ENCODE measurements at places on chromosomes 2 and 18.
A peak's percentile ranks its signal among the peaks of the same experiment; 100 is the strongest.

- no peak for DNase-seq
Observed at GRCh38 chr2:72630767-72631166, 195.1 kb downstream of the EXOC6B start.

DNA sequence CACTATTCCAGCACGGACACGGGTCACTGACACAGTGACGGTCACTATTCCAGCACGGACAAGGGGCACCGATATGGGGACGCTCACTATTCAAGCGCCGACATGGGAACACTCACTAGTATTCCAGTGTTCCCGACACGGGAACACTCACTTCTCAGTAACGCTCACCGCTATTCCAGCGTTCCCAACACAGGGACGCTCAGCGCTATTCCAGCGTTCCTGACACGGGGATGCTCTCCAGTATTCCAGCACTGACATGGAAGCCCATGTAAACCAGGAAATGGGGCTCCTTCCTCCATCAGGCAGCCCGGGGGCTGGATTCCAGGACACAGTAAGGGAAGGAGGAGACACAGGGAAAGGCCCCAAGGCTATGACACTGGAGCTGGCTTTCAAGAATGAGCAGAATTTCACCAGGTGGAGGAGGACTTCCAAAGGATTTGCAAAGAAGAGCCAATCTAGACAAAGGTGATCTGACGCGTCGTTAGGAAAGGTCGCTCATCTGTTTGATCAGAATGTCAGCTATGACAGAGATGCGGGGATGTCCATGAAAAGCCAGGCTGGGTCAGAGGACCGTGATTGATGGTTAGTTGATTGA lies 196.1 kb downstream of the EIPR1 start:
- no peak for DNase-seq

DNA sequence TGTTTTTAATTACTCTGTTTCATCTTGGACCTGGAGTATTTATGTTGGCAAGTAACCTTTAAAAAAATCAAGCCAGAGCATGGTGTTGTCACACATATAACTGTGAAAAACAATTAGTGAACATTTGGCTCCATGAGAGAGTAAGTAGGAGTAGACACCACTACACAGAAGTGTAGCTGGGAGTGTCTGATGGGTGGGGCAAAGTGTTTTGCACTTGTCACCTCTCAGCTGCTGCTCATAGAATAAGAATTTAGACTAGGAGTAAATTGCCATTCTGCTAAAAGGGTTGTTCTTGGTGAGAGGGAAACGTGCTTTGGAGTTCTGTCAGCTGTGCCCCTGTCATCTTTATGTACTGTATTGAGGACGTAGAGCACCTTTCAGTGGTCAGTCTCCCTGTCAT lies 114.5 kb downstream of the TTC27 start:
- no peak for DNase-seq

GRCh38 chr2:120915670-120916069 lies 180.0 kb downstream of the GLI2 start:
- DNase-seq: no peak

DNA sequence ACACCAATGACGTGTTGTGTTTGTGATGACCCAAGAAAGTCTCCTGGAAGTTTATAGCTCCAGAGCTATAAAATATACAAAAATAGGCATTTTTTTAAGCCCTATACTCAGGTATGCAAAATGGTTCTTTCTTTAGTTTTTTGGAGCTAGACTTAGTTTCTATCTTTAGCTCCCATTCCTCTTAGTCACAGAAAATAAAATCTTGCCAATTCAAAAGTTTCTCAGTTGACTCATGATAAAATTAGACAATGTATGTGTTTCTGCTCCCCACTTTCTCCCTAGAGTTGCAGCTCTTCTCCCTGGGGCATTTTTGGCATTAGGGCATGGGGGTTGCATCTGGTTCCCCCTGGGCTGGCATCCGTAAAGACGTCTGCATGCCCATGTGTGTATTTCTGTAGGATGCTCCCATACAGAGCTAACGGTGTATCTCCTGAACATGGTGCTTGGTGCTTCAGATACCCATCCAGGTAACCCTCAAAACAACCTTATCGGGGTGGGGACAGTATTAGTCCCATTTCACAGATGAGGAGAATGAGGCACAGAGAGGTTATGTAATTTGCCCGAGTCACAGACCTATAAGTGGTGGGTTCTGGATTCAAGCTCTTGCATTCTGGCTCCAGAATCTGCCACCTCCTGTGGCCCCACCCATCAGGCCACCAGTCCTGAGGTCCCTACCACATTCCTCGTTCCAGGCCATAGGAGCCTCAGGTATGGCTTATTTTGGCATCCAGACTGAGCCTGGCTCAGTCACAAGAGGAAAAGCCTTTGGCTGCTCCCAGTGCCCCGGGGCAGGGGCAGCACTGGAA lies 43.1 kb upstream of the ASAP2 start:
- DNase-seq: no peak

GRCh38 chr2:240615396-240615795 lies 9.9 kb upstream of the GPR35 start:
- no peak for DNase-seq

DNA sequence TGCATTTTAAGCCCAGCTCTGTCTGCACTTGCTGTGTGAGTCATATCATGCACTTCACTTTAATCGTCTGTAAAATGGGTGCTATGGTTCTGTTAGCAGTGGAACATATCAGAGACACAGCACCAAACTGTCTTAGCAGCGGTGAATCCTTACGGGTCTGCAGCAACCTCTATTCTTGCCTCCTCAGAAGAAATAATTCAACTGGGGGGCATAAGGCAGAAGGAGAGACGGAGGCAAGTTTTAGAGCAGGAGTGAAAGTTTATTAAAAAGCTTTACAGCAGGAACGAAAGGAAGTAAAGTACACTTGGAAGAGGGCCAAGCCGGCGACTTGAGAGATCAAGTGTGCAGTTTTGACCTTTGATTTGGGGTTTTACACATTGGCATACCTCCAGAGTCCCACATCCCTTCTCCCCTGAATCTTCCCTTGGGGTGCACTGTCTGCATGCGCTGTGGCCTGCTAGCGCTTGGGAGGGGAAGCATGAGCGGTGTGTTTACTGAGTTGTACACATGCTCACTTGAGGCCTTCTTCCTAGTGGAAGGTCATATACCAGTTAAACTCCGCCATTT lies 109.8 kb downstream of the DDX1 start:
- DNase-seq: no peak

DNA sequence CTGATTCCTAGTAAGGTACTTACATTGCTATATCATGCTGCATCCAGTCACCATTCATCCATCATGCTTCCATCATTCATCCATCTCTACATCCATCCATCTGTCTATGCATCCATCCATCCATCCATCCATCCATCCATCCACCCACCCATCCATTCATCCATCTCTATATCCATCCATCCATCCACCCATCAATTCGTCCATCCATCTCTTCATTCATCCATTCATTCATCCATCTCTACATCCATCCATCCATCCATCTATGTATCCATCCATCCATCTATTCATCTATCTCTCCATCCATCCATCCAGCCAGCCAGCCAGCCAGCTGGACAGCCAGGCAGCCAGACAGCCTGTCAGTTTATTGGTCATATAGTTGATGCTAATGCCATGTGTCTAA lies 20.7 kb downstream of the PRKCE start:
- DNase-seq: no peak

- DNase-seq: no peak
Observed at GRCh38 chr2:238898534-238899281, 50.8 kb downstream of the TWIST2 start.

GRCh38 chr2:200360364-200360763 lies 53.9 kb downstream of the SPATS2L start:
- DNase-seq: no peak

- no peak for DNase-seq
Observed at GRCh38 chr2:40282428-40282827, 169.5 kb downstream of the SLC8A1 start.

DNA sequence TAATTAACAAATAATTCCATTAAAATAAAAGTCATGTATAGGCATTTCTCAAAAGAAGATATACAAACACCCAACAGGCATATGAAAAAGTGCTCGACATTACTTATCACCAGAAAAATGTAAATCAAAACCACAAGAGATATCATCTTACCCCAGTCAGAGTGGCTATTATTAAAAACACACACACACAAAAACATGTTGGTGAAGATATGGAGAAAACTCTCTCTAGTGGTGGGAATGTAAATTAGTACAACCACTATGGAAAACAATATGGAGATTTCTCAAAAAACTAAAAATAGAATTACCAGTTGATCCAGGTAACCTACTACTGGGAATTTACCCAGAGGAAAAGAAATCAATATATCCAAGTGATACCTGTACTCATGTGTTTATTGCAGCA lies 966.3 kb upstream of the POU3F3 start:
- DNase-seq: no peak

GRCh38 chr2:51778806-51779205 lies 746.9 kb upstream of the NRXN1 start:
- no peak for DNase-seq

DNA sequence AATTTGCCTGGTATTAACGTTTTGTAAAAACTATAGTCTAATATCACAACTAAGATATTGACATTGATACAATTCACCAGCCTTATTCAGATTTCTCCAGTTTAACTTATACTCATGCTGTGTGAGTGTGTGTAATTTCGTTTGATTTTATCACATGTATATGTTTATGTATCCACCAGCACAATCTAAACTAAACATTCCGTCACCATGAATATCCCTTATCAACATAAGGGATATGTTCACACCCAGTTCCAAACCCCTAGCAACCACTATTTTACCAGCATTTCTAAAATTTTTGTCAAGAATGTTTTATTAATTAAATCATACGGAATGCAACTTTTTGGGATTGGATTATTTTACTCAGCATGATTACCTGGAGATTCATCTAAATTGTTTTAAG lies 450.3 kb downstream of the FBXO15 start:
- no peak for DNase-seq

- DNase-seq: no peak
Observed at GRCh38 chr2:147135376-147135775, 709.5 kb upstream of the ACVR2A start.

- DNase-seq: no peak
Observed at GRCh38 chr2:106020821-106021661, 173.1 kb downstream of the UXS1 start.

- DNase-seq: no peak
Observed at GRCh38 chr2:241451840-241452506, 56.4 kb downstream of the STK25 start.

GRCh38 chr18:34493566-34494358 lies 216.3 kb upstream of the DTNA start:
- DNase-seq: peak; percentile 59

DNA sequence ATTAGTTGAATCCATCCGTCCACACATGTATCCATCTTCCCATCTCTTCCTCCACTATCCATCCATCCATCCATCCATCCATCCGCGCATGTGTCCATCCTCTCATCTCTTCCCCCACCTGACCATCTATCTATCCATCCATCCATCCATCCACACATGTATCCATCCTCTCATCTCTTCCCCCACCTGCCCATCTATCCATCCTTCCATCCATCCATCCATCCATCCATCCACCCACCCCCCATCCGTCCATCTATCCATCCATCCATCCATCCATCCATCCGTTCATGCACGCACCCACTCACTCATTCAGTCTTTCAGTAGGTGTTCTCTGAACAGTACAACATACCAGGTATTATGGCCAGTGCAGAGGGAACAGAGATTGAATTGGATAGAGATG lies 18.9 kb upstream of the GREB1 start:
- DNase-seq: no peak

GRCh38 chr2:127155028-127155581 lies 48.2 kb upstream of the BIN1 start:
- no peak for DNase-seq

- no peak for DNase-seq
Observed at GRCh38 chr2:241254904-241255351, 60.5 kb downstream of the HDLBP start.

DNA sequence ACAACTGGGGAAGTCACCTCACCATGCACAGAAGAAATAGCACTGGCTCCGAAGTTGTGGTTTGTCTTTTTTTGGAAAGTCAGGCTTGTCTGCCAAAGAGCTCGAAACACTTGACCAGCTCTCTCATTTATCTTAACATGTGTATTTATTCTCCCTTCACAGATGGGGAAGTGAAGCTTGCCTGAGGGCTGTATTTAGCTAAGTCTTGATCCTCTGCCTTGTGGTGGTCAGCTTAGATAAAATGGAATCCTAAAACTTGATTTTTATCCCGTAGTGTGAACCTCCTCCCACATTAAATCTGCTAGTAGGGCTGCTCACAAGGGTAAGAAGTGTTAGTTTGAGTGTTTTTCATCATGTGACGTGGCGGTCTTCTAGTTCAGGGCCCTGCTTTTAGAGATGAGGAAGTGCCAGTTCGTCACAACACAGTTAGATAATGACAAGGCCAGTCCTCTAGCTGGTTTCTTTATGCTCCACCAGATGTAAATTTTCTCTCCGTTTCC lies 89.7 kb downstream of the TMEM247 start:
- DNase-seq: peak; percentile 49

GRCh38 chr2:14751581-14751980 lies 119.1 kb downstream of the LRATD1 start:
- DNase-seq: no peak

GRCh38 chr2:55213822-55214221 lies 18.3 kb downstream of the CLHC1 start:
- DNase-seq: no peak

DNA sequence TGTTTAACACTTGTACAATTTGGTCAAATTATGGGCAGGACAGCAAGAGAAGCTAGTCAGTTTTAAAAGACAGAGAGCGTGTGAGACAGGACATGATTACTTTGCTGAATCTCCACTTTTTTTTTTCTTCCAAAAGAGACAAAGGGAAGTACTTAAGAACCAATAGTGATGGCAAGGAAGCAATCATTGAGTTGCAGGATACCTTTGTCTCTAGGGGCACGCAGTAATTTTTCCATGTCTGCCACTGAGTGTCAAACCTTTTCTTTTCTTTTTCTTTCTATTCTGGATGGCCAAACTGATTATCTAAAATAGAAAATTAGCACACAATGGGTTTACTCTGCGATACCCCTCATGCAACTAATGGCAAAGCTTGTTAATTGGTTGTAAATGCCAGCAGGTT lies 533.0 kb downstream of the PLCL1 start:
- no peak for DNase-seq

GRCh38 chr2:111634050-111634794 lies 249.8 kb downstream of the ANAPC1 start:
- DNase-seq: no peak

- DNase-seq: no peak
Observed at GRCh38 chr2:162063899-162064298, 10.1 kb downstream of the DPP4 start.

DNA sequence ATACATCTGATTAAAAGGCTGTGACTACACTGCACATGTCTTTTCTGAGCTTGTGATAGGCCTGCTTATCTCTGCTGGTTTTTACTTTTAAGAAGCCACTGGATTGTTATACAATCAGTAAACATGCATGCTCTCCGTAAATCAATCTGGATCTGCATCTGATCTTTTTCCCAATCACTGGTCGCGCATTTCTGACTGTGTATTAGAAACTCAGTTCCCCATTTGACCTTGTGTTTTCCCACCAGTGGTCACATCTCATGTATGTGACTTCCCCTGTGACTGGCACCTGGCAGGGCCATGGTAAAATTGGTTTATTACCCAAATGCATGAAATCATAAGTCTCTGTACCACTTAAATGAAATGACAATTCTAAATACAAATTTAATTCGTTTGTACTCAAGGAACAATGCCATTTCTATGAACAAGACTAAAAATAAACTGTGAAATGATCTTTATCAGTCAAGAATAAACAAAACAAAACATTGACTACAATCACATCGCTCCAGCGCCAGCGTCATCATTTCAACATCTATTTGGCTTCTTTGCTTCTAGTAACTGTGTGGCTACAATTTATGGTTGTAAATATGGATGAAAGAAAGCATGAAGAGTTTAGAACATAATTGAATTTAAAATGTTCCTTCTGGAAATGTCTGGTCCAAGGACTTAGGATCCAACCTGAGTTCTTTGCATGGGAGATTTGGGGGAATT lies 396.6 kb upstream of the TRIB2 start:
- DNase-seq: no peak
